Nucleus accumbens (tissue), 56 donors: ENCODE measurements at places on chromosomes 6 and 20.

DNA sequence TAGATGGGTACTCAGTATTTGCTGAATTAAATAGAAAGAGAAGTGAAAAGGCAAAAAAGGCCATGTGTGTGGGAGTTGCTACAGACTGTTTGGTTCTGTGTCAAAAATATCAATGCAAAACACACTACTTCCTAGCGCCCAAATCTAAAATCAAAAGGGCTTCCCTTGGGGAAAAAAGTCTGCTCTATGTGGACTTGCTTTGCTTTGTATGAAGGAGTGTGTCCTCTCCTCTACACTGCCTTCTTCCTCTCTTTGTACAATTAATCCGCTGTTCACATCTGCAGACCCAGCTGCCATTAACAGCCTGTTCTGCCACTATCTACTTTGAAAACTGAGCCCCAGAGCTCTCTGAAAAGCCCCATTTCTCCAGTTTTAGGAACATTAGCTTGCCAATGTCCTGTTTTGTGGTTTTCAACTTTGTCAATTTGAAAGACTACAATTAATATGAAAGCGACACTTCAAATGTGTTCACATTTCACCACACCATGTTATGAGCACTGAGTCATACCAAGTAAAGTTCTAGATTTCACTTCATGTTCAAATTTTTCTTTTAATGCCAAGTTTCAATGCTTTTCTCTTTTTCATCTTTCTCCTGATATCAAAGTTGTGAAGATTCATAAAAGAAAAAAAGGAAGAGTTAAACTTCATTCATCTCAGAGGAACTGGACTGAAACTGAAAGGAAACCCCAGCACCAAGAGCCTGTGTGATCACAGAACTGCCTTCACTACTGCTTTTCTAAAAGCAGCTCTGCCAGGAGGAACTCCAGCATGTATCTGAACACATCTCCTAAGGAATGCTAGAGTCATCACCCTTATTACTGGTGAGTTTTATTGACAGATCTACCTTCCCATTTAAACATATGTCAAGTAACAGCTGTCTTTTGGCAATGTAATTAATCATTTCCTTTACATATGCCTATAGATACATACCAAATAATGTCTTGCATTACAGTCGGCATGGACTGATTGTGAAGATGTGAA, 102.6 kb downstream of the KIF13A start:
- DNase-seq: no peak

- no peak for DNase-seq
Measured at GRCh38 chr20:17602493-17602892, 32.6 kb downstream of the DSTN start.

DNA sequence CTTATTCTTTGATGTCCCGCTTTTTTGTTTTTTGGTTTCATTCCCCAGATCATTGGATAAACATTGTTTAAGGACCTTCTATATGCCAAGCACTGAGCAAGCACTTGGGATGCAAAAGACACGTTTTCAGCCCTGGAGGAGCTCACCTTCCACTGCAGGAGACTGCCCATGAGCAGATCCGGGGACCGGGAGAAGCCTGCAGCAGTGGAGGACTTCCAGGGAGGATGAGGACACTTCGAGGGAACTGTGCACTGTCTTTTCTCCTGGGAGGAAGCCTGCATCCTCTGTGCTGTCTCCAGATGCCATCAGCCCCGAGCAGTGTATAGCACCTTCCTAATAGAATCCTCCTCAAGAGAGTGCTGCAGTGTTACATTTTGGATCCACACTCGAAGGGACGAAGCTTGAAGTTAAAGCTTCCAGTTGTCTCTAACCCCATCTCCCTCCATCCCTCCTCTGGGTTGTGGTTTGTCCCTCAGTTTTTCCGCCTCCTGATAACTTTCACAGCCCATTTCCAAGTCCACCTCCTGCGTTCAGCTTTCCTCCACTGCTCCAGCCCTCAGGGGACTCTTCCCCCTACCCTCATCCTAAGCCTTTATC, 5.8 kb upstream of the KCNG1 start:
- no peak for DNase-seq

- no peak for DNase-seq
Measured at GRCh38 chr6:68126089-68126749, 508.9 kb upstream of the ADGRB3 start.

DNA sequence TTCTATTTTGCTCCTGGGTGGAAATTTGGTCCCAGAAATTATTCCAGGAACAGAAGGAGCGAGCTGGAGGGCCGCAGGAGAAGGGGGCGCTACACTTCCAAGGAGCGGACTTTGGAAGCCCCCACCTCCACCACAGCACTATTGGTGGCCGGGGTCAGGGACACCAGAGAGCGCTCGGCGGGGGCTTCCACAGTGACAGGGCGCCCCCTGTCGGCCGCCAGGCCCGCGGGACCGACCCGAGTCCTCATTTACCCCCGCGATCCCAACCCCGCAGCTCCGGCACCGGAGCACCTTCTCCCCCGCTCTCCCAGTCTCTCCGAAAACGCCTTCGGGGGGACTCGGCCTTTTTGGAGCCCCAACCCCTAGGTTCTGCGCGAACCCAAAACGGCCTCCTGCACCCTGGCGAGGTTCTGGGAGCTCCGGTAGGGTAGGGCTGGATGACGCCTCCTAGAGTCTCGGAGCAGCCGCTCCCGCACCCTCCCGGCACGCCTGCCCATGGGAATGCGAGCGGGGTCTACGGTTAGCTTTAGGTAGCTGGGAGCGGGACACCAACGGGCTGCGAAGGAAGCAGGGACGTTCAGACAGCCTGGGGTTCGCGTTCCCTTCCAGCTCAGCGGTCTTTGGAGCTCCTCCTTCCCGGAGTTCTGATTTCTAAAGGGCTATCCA, 2.4 kb upstream of the FOXA2 start:
- no peak for DNase-seq

- DNase-seq: no peak
Measured at GRCh38 chr6:159978291-159979135, 9.6 kb downstream of the IGF2R start.

DNA sequence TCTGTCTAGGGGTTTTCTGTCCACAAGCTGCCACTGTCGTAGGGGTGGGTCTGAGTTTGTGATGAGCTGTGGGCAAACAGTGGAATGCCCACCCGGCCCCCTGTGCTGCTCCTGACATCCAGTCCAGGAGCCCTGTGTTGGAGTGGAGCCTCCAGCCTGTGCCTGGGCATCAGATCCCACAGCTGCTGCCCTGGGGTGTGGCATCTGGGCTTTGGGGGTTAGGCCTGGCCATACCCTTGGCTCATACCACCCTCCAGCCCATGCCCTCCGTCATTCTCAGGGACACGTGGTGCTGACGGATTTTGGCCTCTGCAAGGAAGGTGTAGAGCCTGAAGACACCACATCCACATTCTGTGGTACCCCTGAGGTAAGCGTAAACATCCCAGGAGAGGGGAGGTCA, 12.9 kb downstream of the SGK2 start:
- no peak for DNase-seq

- no peak for DNase-seq
Measured at GRCh38 chr6:70375882-70376281, 37.4 kb upstream of the FAM135A start.

- no peak for DNase-seq
Measured at GRCh38 chr6:158642097-158642601, 2.4 kb downstream of the DYNLT1 start.

DNA sequence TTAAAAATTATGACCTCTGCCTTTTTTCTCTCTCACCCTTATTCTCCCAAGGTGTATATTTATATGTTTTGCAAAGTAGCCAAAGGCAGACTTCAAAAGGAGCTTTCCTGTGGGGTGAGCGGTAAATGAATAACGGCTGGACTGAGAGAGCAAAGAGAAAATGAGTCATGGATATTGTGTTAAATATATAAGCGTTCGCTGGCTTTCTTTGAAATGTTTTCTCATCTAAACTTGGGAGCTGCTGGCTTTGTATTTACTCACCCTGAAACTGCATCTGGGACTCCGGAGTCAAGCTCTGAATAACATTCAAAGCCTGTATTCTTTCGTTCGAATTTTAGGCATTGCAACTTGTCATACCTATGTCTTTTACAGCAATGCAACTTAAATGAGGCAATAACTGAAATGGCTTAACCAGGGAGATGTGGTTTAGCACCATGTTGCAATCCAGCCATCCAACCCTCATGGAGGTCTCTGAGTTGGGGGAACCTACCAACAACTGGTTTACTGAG, 32.0 kb downstream of the ATXN1 start:
- no peak for DNase-seq

DNA sequence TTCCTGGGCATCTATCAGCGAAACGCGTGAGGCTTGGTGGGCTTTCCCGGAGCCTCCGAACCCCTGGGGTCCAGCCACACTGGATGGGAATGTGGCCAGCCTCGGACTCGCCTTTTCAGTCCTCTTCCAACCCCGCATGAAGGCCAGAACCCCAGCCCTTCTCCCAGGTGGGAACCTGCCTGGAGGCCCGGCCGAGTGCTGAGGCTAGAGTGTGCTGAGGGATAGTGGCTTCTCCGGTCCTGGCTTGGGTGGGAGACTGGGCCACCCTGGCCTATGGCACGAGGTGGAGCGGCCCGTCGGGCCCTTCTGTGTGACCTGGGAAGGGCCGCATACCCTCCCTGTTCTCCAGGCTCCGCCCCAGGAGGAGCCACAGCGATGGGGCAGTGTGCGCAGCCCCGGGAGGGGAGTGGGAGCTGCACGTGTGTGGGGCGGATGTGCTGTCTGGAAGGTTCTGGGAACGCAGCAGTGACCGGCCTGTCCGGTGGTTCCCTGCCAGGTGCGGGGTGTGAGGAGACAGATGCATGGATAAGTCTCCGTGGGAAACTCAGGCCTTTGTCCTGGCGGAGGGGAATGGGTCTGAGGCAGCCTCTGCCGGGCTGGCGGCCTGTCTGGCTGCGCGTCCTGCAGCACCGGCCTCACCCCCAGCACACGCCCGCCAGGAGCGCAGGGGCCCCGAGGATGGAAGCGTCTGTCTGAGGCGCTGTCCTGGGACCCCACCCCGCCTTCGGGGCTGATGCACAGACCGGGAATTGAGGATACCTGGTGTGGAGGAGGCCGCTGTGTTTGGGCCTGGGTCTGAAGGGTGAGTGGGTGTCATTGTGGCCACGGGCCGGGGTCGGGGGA, 1.1 kb upstream of the BHLHE23 start:
- no peak for DNase-seq

DNA sequence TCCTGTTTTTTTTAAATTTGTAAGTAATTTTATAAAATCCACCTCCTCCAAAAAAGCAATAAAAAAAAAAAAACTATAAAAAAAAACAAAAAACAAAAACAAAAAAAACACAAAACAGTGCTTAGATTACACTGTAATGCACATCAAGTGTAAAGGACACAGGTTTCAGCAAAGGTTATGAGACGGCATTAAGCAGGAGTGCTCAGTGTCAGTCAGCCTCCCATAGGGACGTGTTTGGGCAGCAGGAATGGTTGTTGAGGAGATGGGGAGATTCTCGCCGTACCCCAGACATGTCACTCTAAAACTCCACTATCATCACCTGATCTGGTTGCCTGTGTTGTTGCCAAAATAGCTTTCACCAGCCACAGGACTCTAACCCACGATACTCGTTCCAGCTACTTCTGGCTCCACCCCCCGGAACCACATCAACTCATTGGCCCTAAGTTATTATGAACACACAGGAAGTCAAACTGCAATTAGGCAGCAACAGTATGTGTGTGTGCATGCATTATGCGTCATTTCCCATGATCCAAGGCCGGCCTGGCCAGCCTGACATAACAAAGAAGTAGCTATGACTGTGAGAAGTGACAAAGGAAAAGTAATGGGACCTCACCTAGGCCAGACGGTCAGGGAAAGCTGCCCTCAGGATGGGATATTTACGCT, 28.7 kb downstream of the ECT2L start:
- no peak for DNase-seq

GRCh38 chr20:8721098-8721497, 347.8 kb upstream of the PLCB4 start:
- no peak for DNase-seq

DNA sequence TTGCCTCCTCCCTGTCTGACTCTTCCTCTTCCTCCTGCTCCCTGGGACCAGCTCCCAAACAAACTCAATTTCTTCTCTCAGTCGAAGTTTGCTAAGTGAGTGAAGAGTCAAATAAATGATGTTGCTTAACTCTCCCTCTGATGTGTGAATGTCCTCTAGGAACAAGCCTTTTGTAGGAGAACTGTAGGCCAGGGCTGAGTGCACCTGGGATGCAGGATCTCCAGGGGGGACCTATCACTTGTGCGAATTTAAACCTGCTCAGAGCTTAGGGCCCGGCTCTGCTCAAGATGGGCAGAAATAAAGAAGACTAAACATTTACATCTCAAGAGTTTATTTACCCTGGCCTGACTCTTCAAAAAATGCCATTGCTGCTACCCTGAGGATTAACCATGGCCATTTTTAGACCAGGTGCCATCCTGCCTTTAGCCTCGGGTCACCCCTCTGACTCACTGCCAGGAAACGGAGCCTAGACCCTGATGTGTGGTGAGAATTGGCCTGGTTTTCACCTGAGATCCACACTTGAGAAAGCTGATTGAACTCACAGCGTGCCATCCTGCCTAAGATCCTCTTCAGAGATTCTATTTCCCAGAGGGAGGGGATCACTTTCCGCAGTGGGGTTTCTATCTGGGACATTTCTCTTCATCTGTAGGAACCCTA, 63.6 kb upstream of the CD93 start:
- DNase-seq: no peak

DNA sequence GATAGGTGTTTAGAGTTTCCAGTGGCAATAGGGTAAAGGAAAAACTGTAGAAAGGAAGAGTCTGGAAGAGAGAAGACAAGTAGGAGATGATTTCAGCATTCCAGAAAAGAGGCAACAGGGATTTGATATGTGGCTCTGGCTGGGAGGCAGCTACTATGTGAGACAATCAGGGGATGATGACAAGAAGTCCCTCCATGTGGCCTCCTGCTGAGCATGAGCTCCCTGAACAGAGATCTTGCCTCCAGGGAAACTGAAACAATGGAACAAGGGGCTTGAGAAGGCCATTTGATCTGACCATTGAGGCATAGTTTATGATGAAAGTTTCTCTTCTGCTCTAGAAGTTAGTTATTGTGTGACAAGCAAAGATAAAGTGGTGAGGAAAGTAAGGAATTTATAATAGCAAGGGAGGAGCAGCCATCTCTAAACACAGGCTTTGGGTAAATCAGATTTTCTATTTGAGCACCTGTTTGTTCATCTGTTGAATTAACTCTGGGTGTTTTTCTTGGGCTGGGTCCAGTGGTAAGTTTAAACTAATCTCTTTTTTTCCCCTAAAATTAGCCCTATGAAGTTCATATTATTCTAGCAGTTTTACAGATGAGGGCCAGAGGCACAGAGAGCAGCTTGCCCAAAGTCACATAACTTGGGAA, 3.0 kb upstream of the GPX5 start:
- no peak for DNase-seq
